ENCODE measurements at places on chromosomes 11 and 22.
A peak's percentile ranks its signal among the peaks of the same experiment; 100 is the strongest.

DNA sequence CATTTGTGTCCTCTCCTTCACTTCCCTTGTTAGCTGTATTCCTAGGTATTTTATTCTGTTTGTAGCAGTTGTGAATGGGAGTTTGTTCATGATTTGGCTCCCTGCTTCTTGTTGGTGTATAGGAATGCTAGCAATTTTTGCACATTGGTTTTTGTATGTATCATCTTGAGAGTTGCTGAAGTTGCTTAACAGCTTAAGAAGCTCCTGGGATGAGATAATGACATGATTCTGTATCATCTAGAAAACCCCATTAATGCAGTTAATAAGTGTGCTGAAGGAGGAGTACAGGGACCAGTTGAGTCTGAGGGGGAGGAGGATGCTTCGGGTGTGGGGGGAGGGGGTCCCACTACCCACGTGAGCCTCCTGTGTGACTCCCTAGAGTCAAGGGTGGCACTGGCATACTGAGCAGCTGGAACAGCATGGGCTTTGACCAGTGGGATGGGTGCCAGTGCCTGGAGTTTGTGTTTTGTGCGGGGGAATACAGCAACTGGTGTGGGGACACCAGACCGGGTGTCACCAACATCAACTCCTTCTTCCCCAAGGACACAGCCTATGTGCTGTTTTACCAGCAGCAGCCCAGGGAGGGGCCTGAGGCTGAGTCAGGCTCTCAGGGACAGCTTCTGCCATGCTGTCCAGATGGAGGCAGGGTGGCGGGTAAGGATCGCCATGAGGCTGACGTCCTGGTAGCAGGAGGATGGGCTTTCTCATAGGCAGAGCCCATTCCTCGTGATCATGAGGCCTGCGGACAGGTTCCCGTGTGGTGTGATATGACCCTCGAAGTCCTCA lies 24.1 kb downstream of the USP35 start:
- DNase-seq, result no peak

DNA sequence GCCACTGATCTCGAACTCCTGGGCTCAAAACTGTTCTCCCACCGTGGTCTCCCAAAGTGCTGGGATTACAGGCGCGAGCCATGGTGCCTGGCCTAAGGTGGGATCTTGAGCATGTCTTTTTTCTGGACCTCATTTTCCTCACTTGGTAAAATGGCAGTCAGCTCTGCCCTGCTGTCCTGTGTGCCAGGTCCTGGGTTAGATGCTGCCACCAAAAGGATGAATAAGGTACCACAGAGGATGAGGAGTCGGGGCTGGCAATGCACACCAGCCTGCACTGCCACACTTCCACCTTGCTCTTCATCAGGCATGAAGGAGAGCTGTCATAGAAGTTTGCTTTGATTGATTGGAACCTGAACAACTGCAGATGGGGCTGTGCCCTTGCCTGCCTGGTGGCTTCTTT lies 32.3 kb downstream of the ACO2 start:
- no peak for DNase-seq

GRCh38 chr11:111308140-111308539 lies 9.8 kb downstream of the POU2AF3 start:
- no peak for DNase-seq

GRCh38 chr11:115390441-115390840 lies 113.8 kb downstream of the CADM1 start:
- DNase-seq, result no peak

- DNase-seq, result no peak
These were observed 33.0 kb downstream of the GNB1L start for GRCh38 chr22:19821523-19822300.

DNA sequence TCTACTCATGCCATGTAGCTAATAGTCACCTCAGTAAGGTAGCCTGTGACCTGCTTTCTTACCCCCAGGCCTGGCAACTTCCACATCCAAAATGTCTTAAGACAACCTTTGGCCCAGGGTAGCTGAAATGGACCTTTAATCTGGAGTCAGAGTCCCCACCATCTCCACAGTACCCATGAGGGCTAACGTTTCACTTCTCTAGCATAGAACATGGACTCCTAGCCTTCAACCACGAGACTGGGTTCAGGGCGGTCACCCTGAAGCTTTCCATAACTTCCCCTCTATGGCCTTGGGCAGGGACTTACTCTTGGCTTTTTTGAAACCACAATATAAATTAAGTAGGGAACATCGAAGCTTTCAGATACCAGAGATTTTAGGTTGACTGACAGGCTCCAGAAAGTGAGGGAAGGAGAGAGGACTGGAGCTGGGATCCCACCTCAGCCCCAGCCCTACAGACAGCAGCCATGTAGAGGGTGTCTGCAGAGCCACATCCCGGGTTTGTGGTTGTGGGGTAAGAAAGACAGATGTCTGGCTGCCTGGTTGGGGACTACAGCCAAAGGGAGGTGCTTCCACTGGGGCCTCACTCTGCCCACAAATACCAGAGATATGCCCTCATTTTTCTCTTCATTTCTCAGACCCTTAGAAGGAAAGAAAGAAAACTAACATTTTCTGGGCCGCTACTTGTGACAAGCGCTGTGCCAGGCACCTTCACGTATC lies 2.6 kb downstream of the TBC1D10A start:
- DNase-seq, result no peak

- DNase-seq, result no peak
These were observed 28.4 kb downstream of the SHANK2 start for GRCh38 chr11:71223671-71224660.

DNA sequence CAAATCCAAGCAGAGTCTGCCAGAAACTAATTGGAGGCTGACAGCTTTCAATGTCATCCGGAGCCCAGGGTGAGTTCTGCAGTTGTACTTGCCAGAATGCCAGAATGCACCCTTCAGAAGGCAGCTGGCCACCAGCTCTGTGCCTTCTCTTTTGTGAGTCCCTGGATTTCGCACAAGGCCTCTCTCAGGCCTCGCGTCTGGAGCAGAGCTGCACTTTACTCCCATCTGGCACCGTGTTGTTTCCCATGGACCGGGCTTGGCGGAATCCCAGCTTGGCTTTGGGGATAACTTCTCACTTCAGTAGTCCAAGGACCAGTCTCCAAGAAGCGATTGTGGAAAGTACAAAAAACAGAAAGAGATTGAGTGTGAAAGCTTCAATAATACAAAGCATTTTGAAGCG lies 451.3 kb upstream of the KIRREL3 start:
- no peak for DNase-seq

GRCh38 chr11:125429174-125429707 lies 66.8 kb downstream of the FEZ1 start:
- DNase-seq, result peak; percentile 13

- DNase-seq, result no peak
These were observed 24.1 kb upstream of the MICAL3 start for GRCh38 chr22:18048441-18048898.

DNA sequence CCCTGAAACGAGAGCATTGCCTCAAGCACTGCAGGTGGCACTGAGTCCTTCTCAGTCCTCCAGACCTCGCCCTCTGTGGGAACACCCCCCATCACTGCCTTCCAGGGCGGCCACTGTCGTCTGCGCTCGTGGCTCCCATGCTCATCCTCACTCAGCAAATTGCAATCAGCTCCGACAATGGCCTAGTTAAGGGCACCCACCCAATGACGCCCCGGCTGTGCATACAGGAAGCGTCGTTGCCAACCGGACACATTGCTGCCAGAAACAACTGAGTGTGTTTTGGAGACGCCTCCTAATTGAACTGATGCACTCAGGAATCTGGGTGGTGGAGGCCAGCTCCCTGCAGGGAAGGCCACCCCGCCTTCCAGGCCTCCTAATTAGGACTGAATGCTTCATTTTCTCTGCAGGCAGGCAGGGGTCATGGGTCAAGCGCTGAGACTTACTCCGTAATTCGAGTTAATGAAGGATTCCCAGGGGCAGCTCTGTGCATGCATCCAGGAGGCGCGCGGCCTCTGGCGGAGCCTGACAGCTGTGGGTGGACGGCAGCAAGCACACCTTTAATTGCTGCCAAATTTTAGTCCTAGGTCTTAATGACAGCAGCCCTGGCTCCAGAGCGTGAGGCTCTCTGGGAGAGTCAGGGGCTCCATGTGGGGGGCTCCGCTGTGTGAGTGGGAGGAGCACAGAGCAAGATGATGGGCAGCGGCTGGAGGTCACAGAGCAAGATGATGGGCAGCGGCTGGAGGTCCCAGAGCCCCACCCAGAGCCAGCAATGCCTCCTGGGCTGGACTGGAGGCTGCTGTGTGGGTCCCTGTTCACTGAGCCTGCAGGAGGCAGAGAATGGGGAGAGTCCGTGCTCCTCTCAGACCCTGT lies 199.0 kb downstream of the BRD1 start:
- DNase-seq, result no peak

GRCh38 chr11:88206751-88207150 lies 31.5 kb upstream of the RAB38 start:
- DNase-seq, result no peak

- peak; percentile 24 for DNase-seq
These were observed 69.9 kb upstream of the RTL6 start for GRCh38 chr22:44567846-44568493.

GRCh38 chr22:24810043-24810749 lies 4.2 kb downstream of the SGSM1 start:
- DNase-seq, result no peak

GRCh38 chr11:120547811-120548681 lies 36.5 kb downstream of the GRIK4 start:
- no peak for DNase-seq

GRCh38 chr22:30240541-30241417 lies 5.8 kb downstream of the LIF start:
- DNase-seq, result no peak

DNA sequence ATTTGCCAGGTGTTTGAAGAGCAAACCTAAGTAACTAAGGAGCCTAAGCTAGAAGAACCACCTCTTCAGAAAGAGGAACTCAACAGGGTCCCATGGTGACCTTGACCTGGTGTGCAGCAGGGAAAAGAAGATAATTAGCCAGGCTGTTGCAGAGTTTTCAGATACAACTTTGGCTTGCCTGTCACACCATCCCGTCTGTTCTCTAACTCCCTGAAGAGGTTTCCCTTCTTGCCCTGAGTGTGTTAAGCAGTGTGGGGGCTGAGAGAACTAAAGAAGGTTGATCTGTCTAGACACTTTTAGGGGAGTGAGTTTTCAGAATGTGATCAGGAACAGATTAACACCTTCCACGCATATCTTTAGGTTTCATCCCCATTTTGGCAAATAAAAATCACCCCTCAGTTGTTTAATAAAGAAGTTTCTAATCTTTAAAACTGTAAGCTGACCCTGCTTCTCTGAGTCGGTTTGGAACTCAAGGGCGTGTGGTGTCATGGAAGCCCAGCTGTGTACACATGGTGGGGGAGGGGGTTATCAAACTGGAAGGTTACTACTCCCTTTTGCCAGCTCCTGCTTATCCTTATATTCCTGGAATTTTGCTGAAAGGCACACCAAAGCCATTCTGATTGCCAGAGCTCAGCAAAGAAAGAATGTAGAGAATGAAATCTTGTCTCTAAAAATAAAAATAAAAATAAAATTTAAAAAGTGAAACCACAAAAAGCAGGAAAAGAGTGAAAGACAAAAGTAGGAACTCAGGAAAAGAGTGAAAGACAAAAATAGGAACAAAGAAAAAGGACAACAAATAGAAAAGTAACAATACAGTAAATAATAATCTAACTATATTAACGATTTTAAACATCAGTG lies 70.2 kb downstream of the DBX1 start:
- no peak for DNase-seq

DNA sequence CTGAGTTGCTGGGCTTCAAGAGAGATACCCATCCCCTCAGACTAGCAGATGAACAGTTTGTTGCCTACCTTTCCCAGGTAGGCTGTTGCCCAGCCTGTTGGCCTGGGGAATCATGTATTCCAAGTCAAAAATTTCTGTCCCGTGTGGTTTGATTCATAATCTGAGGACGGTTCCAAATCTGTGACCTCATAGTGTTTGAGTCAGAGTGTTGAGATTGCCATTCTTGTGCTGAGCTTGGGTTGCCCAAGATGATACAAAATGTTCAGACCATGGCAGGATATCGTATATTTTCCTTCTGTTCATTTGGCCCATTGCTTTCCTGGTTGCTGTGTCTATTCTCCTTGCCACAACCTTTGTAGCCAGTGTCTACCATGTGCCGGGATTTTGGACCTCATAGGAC lies 64.3 kb downstream of the CYB5R2 start:
- DNase-seq, result no peak

DNA sequence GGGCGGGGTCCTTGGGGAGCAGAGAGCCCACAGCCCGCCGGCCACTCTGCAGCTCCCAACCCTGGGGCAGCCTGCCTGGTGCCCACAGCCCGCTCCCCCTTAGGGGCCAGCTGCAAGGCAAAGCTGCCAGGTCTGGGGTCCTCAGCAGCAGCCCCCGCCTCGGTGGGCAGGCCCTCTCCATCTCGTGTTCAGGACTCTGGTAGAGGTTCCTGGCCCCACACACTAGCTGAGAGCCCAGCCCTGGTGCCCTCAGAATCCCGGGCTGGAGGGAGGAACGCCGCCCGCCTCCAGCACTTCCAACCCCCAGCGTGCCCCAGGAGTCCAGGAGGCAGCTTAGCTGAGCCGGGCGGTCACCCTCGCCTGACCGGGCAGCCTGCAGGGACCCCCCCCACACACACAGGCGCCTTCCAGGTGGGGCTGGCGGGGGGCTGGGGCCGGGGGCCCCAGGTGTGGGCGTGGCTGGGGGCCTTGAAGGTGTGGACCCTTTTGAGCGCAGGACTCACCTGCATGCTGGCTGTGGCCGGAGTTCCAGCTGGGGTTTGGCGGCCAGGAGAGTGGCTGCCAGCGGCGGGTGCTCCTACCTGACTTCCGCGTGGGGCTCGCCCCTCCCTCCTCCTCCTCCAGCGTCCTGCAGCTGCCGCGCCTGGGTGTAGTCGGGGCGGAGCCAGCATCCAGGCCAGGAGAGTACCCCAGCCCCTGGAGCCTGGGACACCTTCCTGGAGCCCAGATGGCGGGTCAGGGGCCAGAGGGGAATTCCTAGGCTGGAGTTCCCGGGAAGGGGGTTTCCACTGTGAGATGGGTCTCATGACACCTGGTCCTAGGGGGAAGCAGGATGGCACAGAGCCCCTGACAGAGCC lies at the start of gene ANO9:
Gene ANO9 (minus strand): TSS at position 594 of the 857 bp plus-strand sequence. CDS start 85 bp downstream, at position 509.
- DNase-seq, result peak; percentile 43

DNA sequence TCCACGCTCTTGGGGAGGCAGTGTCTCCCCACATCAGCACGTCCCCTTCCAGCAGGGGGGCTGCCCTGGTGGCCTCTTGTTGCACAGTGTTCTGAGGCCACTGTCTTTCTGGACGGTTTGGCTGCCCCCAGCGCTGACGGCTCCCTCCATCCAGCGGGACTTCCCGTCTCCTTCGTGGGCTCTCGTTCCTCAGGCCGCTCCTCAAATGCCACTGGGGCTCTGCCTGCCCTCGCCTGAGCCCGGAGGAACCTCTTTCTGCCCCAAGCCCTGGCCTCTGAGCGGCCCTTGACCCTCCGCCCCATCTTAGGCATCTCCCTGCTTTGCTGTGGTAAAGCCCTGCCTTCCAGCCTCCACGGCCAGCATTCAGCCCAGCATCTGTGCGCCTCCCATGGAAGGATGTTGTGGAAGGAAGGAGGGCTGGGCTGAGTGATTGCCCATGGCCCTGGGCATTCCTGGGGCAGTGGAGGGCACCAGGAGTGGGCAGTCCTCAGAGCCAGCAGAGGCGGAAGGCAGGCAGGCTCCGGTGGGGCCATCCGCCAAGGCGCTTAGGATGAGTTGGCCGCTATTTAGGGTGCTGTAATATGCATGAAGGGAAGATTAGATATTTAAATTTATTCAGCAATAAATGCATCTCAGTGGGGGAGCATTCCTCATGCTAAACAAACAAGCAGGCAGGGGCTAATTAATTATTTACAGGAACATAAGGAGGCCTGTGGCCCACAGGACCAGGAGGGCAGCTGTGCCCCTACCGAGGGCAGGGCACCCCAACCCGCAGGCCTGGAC lies 17.8 kb downstream of the OTUB1 start:
- DNase-seq, result no peak

GRCh38 chr22:48106215-48106614 lies 1343.8 kb downstream of the TBC1D22A start:
- DNase-seq, result no peak

Measured in T follicular helper cell (primary cell).